ENCODE measurements at places on chromosomes 6 and 20.

GRCh38 chr20:821046-821730 is 12.3 kb upstream of the FAM110A start:
- H3K4me3 ChIP-seq, result no peak overlapping the region
- no peaks in the 10 kb centered on the region for H3K27me3 ChIP-seq
- DNase-seq, result no peak
- no peaks in the 10 kb centered on the region for H3K4me1 ChIP-seq
- H3K36me3 ChIP-seq, result no peaks in the 10 kb centered on the region
- no peak overlapping the region for H3K27ac ChIP-seq

GRCh38 chr20:50992336-50992732 is 30.6 kb downstream of the KCNG1 start:
- no peak overlapping the region for H3K4me3 ChIP-seq
- H3K4me1 ChIP-seq, result no peaks in the 10 kb centered on the region
- H3K36me3 ChIP-seq, result no peaks in the 10 kb centered on the region
- no peak for DNase-seq

DNA sequence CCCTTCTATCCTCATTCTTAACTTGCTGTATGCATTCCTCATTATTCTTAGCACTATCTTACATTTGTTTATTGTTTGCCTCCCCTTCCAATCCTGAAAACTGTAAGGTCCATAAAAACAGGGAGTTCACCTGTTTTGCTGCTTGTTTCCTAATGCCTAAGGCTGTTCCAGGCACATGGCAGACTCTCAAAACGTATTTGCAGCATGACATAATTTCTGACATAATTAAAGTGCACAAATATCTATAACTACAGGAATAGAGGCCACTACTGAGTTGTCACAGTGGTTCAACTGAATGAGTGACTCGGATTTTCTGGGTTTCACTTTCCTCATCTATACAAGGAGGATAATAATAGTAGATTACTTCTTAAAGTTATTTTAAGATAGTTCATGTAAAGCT is 83.0 kb downstream of the HFE start:
- H3K4me3 ChIP-seq, result peak overlapping the region; percentile 56
- peaks cover 21% of the 10 kb centered on the region for H3K4me1 ChIP-seq
- H3K27ac ChIP-seq, result peak overlapping the region; percentile 93
- no peaks in the 10 kb centered on the region for H3K36me3 ChIP-seq
- H3K27me3 ChIP-seq, result no peaks in the 10 kb centered on the region
- DNase-seq, result peak; percentile 27

- H3K4me3 ChIP-seq, result no peak overlapping the region
- H3K27ac ChIP-seq, result no peak overlapping the region
- no peak for DNase-seq
- H3K4me1 ChIP-seq, result no peaks in the 10 kb centered on the region
Measured at GRCh38 chr6:169472786-169473416, 219.3 kb upstream of the THBS2 start.

GRCh38 chr6:83883240-83883639 is 23.8 kb downstream of the CYB5R4 start:
- H3K27ac ChIP-seq, result no peak overlapping the region
- DNase-seq, result peak; percentile 23
- H3K27me3 ChIP-seq, result no peaks in the 10 kb centered on the region
- peaks cover 18% of the 10 kb centered on the region for H3K4me1 ChIP-seq
- H3K4me3 ChIP-seq, result no peak overlapping the region
- no peaks in the 10 kb centered on the region for H3K36me3 ChIP-seq

GRCh38 chr20:43408848-43409576 is 48.7 kb upstream of the SRSF6 start:
- H3K27me3 ChIP-seq, result peaks cover 19% of the 10 kb centered on the region
- DNase-seq, result peak; percentile 67
- H3K4me1 ChIP-seq, result no peaks in the 10 kb centered on the region
- no peaks in the 10 kb centered on the region for H3K36me3 ChIP-seq
- no peak overlapping the region for H3K4me3 ChIP-seq
- no peak overlapping the region for H3K27ac ChIP-seq
